ENCODE measurements at places on chromosomes 4 and X.

DNA sequence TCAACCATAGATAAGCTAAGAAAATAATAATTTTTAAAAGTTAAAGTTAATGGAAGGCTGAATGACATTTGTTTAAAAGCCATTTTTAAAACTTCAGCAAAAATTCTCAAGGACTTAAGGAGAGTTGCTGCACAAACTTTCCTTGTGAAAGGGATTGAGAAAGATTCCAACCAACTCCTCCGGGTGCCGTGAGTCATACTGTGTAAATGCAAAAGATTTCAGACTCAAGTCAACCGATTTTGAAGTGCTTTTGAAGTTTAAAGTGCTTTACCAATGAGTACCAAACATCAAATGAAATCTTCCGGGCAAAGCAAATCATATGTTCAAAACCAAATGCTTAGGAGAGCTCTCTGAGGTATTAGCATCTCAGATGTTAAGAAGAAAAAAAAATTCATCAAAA lies 31.4 kb downstream of the VCX2 start:
- no peak for DNase-seq

GRCh38 chrX:55638933-55639332 lies 15.7 kb downstream of the FOXR2 start:
- DNase-seq, result no peak

GRCh38 chr4:122716825-122717448 lies 15.6 kb upstream of the BBS12 start:
- no peak for DNase-seq

GRCh38 chrX:69813677-69814076 lies 197.8 kb downstream of the EDA start:
- no peak for DNase-seq

- DNase-seq, result no peak
Observed at GRCh38 chr4:72418458-72418857, 150.6 kb downstream of the ADAMTS3 start.

DNA sequence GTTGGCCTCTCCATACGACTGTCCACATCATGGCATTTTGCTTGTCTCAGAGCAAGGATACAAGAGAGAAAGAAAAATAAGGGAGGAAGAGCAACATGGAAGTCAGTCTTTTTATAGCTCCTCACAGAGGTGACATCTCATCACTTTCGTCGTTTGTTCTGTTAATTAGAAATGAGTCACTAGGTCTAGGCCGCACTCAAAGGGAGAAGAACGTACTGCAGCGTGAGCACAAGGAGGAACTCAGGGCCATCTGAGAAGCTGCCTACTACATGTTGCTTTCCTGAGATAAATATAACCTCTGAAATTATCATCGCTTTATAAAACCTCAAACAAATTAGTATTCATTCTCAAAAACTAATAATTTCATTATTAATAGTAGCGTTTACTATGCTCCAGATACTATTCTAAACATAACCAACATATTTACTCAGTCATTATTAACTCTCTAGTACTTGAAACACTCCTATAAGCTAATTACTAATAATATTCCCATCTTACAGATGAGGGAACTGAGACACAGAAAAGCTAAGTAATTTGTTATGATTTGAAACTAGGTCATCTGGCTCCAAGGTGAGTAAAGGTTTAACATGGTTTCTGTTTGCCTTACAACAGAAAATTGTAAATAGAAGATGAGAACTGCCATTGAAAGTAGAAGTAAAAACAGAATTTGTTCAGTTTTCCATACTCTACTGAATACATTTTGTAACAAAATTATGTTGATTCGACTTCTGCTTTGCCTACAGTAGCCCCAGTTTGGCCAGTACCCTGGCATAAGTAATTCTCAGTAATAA lies 213.2 kb upstream of the UGT8 start:
- DNase-seq, result no peak

DNA sequence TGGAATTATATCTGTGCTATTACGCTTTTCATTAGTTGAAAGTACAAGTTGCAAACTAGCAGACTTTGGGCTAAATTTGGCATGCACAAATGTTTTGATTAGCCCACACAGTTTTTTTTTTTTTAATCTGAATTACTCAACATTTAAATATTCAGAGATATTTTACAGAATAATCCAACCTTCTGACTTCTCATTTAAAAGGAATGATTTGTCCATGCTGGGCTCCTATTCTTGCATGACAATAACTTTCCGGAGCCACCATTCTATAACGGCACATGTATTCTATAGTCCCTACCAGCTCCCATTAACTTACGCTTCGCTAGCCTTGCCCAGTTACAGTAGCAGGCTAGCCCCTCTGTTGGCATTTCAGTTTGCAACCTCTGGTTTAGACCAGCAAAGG lies 219.3 kb upstream of the FTHL17 start:
- DNase-seq, result no peak

GRCh38 chr4:98046665-98047064 lies 96.6 kb downstream of the STPG2 start:
- no peak for DNase-seq

DNA sequence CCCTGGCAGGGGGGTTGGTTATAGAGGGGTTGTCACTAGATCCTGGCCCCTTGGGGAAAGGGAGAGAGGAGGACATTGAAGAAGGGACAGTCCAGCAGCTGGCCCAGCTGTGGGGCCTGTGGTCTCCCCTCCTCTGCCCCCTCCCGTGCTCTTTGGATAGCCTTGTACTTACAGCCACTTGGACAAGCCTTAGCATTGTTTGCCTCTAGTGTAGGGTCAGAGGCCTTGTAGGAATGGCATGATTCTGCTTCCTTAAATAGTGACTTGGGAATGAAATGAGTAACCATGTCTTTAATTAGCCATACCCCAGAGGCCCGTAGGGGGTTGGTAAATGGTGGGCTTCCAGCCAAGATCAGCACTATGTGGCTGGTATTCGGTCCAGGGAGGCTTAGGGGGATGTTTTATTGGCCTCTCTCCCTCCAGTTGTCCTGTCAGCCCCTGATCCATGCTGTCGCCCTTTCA lies 230.6 kb downstream of the PTTG2 start:
- DNase-seq, result no peak

DNA sequence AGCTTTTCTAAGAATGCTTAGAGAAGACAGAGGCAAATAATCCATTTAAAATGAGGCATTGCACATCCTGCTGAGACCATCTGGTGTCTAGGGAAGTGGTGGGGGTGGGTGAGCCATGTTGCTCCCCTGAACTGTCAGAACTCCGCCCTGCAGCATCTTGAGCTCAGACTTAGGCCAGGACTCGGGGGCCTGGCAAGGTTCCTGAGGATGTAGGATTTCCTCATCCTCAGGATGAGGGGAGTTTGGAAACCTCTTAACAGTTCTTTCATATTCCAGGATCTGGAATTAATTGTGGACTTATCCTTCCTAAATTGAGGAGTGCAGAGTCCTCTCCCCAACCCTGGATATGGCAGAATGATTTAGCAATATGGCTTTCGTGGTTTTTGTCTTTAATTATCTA lies 6.6 kb downstream of the TLL1 start:
- no peak for DNase-seq

DNA sequence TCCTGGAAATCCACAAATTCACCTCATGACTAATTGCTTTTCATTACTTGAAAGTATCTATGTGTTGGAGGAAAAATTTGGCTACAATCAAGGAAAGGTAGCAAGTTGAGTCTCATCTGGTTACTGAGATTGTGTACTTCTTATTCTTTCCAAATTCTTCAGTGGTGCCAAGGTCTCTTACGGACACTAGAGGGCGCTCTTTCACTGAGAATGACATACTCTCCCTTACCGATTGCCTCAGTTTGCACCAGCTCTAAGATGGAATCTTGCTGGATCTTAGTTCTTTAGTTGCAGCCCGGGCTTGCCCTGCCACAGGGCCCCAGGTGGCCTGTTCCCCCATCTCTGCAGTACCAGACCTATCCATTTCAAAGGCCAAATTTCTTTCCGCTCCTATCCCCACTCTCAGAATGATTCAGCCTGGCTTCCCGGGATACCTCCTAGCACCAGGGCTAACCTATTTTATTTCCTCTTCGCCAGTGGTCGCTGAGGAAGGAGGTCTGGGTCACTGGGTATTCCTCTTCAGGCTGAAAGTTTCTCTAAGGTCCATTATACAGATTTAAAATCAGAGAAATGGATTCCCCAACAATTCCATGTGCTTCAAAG lies 24.6 kb upstream of the GPR50 start:
- no peak for DNase-seq

DNA sequence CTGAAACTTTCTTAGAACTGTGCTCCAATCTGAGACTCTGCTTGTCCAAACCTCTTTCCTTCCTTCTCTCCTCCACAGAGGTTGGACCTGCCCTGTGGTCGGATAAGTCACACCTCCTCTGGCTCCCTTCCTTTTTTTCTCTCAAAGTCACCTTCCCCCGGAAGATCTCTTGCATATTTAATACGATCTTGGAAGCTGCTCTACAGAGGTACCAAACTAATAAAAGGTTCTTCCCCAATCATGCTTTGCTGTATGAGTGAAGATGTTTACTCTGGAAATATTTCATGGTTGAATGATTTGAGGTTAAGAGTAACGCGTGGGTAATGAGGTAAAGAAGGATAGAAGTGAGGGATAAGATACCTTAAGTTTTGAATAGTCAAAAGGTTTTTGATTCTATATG lies 166.0 kb downstream of the ATG4A start:
- no peak for DNase-seq

DNA sequence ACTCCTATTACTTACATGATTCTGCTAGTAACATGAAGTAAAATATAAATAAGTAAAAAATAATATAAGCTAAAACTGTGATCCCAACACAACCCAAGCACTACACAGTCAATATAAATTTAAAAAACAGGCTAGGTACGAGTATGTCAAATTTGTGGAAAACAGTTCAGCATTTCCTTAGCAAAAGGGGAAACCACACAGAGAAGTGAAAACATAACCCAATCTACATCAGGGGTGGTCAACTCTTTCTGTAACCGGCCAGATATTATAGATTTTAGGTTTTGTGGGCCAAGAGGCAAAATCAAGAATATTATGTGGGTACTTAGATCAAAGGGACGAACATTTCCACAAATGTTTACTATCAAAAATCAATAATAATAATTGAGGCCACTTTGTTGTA lies 70.1 kb downstream of the CHST7 start:
- DNase-seq, result no peak

DNA sequence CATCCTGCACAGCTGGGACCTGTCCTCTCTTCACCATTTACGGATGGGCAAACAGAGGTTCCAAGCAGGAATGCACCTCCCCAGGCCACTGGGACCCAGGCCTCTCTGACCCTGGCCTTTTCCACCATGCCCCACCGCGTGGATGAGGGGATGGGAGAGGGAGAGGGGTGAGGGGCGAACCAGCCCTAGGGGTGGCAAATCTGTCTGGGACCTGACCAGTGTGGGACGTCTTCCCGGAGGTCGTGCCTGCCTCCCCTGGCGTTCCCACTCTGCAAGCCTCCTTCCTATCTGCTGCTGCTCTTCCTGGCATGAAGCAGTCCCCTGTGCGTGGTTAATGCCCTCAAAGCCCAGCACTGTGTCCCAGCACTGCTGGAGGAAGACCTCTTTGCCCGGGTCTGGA lies 35.9 kb downstream of the ABLIM2 start:
- no peak for DNase-seq
